Right renal pelvis (tissue), 4 donors: ENCODE measurements at places on chromosomes 12 and 14. TPM values are rescaled to one million over a fixed set of nuclear protein-coding genes. Genes with fewer than 3 reads are reported as not detected.

DLGAP5 gene
- polyA plus RNA-seq = 27.2 TPM

IL31 gene
- not detected for polyA plus RNA-seq

HOTAIR gene
- polyA plus RNA-seq = 1.4 TPM

TPH2 gene
- polyA plus RNA-seq = not detected

LRRIQ1 gene
- polyA plus RNA-seq = 42.1 TPM

TCTN1 gene
- 78.3 TPM for polyA plus RNA-seq

SYNE3 gene
- 2.4 TPM for polyA plus RNA-seq

KLRB1 gene
- 6.8 TPM for polyA plus RNA-seq

DCN gene
- polyA plus RNA-seq = 669 TPM

SSTR1 gene
- polyA plus RNA-seq = 2.5 TPM

CCDC196 gene
- polyA plus RNA-seq = 0.23 TPM

TNFAIP2 gene
- 36.9 TPM for polyA plus RNA-seq

OVCH1 gene
- 0.18 TPM for polyA plus RNA-seq

DNAJC22 gene
- polyA plus RNA-seq = 22.6 TPM

TSPAN31 gene
- polyA plus RNA-seq = 109 TPM

OR4E2 gene
- not detected for polyA plus RNA-seq

HOXC10 gene
- 61.6 TPM for polyA plus RNA-seq

KRT7 gene
- 48.4 TPM for polyA plus RNA-seq

CAPZA3 gene
- polyA plus RNA-seq = 0.14 TPM

TEX22 gene
- 1.6 TPM for polyA plus RNA-seq

EPYC gene
- polyA plus RNA-seq = 0.09 TPM

SLC25A3 gene
- 684 TPM for polyA plus RNA-seq

TMPRSS12 gene
- polyA plus RNA-seq = 0.04 TPM

RTL1 gene
- 0.08 TPM for polyA plus RNA-seq

EID3 gene
- 4.3 TPM for polyA plus RNA-seq
